ENCODE measurements at places on chromosomes 6 and 20.

DNA sequence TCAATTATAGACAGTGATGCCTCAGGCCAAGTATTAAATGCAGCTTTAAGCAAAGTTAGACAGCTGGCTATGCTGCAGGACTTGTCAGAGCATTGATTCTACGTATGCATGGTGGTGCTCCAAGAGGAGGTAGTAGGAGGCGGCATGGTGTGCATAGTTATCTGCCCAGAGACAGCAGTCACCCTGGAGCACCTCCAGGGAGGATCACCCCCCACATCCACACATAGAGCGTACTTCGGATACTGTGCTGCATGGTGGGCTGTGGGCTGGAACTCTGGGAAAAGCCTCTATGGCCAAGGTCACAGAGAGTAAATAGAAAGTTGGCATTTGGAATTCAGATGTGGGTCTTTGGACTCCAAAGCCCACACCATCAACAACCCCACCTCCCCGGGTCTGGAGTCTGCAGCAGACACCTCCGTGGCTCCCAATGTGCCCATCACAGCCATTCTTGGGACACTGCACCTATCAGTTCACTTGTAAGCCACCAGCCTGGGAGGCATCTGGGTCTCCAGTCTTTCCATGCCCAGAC, 64.5 kb upstream of the STX16 start:
- DNase-seq = no peak

GRCh38 chr20:37377346-37378081, 31.6 kb downstream of the SRC start:
- DNase-seq = no peak

- no peak for DNase-seq
These were observed 129.1 kb downstream of the FOXA2 start for GRCh38 chr20:22455259-22455658.

GRCh38 chr20:51129147-51129776, 106.4 kb upstream of the KCNG1 start:
- no peak for DNase-seq

- DNase-seq = no peak
These were observed 587.2 kb downstream of the PRKN start for GRCh38 chr6:162140251-162140852.

DNA sequence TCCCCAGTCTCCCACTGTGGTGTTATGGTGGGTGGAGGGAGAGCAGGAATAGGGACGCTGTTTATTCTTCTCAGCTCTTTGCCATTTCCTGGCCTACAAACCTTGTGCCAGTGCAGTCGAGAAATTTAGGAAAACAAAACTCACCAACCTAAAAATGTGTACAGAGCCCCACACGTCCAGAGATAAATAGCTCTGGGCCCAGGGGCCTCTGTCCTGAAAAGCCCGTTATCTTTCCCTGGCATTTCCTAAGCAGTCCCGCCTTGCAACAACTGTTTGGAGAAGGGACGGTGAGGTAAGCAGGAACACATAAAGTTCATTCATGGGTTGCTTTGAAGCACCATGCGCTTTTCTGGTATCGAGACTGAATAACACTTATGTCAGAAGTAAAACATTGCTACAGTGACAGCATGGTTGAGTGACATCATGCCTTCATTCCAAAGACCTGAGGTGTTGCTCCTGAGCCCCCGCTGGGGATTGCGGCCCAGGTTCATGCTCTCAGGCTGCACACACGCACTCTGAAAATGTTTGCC, 80.1 kb upstream of the NXT1 start:
- no peak for DNase-seq

- DNase-seq = no peak
These were observed 46.0 kb downstream of the CAP2 start for GRCh38 chr6:17439243-17439993.

DNA sequence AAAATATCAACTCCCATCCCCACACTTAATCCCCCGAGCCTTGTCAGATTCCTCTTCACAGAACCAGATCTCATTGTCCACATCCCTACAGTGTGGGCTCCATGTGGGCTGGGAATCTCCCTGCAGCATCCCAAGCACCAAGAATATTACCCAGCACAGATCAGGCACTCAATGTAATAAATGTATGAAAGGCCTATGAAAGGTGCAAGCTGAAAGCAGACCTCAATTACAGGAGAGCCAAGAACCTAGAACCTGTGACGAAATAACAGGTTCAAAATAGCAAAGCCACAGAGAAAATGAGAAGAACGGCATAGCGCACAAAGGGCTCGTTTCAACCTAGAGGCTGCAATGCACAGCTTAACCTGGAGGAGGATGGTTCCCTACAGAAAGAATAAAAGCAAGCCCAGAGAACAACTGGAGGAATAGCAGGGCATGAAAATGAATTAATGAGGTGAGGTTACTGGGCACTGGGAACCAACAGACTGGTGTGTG, 3.1 kb downstream of the SLC23A2 start:
- no peak for DNase-seq

GRCh38 chr6:18596531-18596835, 209.3 kb downstream of the RNF144B start:
- DNase-seq = no peak

- DNase-seq = no peak
These were observed 2.6 kb upstream of the TRIM38 start for GRCh38 chr6:25959890-25960536.

GRCh38 chr20:58402305-58402704, 13.3 kb downstream of the VAPB start:
- DNase-seq = no peak

DNA sequence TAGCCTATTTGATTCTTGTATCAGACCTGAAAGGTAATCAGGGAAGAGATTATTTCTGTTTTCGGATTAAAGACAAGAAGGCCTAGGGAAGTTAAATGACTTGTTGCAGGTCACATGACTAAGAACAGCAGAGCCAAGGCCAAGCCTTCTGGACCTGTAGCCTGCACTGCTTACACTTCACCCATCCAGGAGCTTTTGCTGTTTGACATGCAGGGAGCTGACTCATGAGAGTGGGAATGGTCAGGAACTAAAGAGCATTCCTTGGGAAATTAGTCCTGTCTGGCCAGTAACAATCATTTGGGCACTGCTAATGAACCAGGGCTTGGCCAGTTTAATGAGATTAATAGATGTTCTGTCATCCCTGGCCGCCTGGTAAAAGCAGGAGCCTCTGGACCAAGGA, 46.8 kb downstream of the EIF2S2 start:
- no peak for DNase-seq

DNA sequence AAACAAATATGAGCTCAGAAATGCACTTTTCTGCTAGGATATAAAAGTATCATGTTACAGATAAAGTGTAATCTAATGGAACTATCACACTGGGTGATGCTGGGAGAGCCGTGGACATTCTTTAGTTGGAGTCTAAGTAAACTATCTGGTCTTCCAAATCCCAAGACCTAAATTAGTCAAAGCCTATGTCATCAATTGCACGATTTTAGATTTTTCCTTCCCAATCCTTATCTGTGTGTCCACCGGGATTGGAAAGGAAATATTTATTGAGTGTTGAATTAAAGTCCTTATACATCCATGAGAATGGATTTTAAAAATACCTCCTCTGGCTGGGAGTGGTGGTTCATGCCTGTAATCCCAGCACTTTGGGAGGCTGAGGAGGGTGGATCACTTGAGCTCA, 19.6 kb upstream of the MRAP2 start:
- DNase-seq = no peak

GRCh38 chr6:82337688-82338257, 25.8 kb upstream of the TPBG start:
- DNase-seq = no peak

GRCh38 chr6:57102976-57103375, 13.0 kb downstream of the ZNF451 start:
- no peak for DNase-seq

DNA sequence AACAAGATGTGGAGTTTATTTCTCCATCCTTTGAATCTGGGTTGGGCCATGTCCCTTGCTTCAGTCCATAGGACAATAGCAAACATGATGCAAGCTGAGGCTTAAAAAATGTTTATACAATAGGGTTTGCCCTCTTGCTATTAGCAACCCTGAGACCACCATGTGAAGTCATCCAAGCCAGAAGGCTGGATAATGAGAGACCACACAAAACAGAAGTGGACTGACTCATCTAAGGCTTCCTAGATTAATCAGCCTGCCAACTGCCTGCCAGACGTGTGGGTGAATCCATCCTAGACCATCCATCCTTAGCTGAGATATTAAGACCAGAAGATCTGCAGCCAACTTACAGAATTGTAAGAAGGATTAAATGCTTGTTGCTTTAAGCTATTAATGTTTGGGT, 38.1 kb upstream of the ISM1 start:
- DNase-seq = no peak

DNA sequence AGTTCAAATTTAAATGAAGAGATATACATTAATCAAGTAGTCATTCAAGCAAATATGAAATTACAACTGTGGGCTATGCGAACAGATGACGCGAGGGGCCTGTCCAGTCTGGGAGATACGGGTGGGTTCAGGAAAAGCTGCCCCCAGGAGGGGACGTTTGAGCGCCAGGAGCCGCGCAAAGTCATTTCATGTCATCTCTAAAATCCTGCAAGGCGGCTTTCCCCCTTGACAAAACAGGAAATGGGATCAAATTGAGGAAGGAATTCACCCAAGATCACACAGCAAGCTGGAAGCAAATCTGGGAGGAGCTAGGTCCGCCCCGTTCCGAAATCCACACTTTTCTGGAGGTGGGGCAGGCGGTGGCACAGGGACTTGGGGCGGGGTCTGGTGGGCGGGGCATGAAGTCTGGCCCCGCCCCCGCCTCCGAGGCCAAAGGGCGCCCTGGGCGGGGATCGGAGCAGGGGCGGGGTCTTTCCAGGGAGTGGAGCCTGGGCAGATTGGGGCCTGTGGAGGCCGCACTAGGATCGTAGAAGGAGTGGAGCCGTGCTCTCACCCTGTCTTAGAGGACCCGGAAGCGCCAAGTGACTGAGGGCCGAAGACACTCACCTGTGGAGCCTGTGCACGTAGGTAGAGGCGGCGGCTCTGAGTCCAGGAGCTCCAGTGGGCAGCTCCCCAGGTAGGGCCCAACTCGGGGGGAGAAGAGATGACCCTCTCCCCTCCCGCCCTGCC, at the start of gene LPIN3:
Gene LPIN3, plus strand, starts transcription at position 495 of the 729 bp plus-strand sequence. CDS start 4,983 bp downstream, outside the sequence.
- peak; percentile 77 for DNase-seq

GRCh38 chr20:14921513-14921912, 584.1 kb upstream of the FLRT3 start:
- DNase-seq = no peak

DNA sequence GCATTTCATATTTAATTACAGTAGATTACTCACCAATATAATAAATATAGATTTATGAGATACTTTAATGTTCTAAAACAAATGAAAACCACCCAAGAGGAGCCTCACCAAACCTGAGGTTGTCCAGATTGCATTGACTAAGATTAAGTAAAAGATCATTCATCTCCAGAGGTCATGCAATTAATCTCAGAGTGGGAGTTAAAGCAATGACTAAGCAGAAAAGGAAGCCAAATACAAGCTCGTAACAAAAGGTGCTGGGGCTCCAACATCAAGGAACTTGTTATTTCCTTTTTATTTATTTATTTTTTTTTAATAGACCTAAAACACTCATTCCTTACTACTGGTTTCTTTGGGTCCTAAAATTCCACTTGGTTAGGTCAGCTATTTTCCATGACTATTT, 57.7 kb downstream of the RSPO3 start:
- no peak for DNase-seq

GRCh38 chr6:28985462-28986164, 19.5 kb downstream of the ZNF311 start:
- peak; percentile 78 for DNase-seq

DNA sequence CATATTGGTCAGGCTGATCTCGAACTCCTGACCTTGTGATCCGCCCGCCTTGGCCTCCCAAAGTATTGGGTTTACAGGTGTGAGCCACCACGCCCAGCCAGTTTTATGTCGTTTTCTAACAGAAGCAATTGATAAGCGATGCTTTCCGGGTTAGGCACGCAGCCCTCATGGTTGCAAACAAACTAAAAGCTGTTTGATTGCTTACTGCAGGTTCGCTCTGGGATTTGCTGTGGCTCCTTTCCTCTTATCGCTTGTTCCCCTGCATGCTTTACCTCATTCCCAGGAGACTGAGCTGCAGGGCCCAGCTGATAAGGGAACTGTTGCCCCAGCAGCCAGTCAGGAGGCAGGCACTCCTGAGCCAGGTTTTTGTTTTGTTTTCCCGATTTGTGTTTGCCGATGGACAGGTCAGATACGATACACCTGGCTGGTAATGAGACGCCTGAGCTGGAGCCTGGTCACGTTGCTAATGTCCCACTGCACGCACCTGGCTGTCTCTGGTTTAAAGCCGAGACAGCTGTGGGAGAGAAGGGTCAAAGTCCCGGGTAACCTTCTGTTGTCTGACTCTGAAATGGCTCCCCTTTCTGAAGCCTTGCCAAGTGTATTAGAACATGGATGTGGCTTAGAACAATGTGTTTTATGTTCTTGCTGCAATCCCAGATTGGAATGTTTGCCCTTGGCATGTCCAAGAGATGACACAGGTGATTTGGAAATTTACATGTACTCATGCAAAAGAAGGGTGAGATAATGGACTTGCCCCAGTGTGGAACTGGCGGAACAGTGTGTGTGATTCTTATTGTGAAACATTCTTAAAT, 19.9 kb downstream of the DSP start:
- no peak for DNase-seq

- DNase-seq = no peak
These were observed 56.3 kb upstream of the LAMA2 start for GRCh38 chr6:128826606-128827005.

DNA sequence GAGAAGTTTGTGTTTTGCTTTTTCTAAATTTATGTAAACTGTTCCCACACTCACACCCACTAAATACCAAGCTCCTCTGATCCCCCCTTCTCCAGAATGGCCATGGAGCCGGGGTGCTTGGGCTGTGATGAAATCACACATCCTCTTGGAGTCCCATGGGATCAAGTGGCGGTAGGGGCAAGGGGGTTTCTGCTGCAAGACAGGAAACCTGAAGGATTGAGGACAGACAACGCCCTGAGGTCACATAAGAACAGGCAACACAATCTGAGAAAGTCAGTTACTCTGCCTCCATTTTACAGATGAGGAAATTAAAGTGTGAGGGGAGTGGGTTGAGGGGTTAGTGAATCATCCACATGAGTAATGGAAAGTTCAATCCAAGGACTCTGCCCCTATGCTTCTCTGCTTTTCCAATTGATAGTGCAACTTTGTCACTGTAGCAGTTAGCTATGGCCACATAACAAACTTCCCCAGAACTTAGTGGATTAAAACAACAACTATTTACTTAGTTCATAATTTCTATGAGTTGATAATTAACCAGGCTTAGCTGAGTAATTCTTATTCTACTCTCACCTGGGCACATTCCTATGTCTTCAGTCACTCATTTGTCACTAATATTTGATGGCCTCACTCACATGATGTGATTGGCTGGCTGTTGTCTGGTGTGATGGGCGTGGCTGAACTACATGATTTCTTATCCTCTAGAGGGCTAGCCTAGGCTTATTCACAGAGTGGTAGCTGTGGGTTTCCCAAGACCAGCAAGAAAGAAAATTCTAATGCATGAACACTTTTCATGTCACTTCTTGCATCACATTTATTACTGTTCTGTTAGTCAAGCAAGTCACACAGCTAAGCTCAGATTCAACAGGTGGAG, 311.1 kb upstream of the RNF24 start:
- no peak for DNase-seq
